Fibroblast of lung (primary cell): ENCODE measurements at places on chromosomes 12 and 14.

- H3K36me3 ChIP-seq, result no peaks in the 10 kb centered on the region
- H3K27me3 ChIP-seq, result no peaks in the 10 kb centered on the region
- DNase-seq, result peak; percentile 94
- H3K4me1 ChIP-seq, result peaks cover 3% of the 10 kb centered on the region
- no peak overlapping the region for H3K4me3 ChIP-seq
These were observed 64.2 kb downstream of the ERGIC2 start for GRCh38 chr12:29316752-29317151.

- H3K27ac ChIP-seq, result peak overlapping the region; percentile 80
- H3K4me3 ChIP-seq, result no peak overlapping the region
- peaks cover 10% of the 10 kb centered on the region for H3K4me1 ChIP-seq
- H3K36me3 ChIP-seq, result no peaks in the 10 kb centered on the region
These were observed 12.1 kb downstream of the BMAL2 start for GRCh38 chr12:27344760-27345159.

DNA sequence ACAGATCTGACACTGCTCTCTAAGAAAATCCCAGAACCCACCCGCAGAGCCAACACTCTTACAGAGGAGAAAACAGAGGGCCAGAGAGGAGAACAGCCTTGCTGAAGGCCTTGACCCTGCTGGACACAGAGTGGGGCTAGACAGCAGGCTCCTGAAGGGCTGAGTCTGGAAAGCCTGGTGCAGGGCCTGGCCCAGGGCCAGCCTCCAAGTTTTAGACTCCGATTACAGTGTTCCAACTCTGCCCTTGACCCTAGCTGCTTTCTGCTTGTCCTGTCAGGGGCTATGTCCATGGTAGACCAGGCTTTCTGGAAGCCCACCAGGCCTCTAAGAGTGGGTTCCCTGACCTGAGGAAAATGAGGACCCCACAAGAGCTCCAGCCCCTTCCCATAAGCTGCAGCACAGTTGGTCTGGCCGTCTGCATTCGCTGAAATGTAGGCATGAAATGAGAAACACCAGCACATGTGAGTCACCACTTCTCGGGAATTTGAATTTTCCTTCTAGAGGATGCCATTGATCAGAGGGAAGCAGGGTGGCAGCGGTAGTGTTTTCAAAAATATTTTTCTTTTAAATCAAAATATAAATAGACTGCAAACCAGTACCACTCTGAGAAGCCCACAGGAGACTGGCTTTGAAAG lies 154.4 kb downstream of the CALM1 start:
- H3K36me3 ChIP-seq, result no peaks in the 10 kb centered on the region
- H3K4me3 ChIP-seq, result no peak overlapping the region
- H3K27me3 ChIP-seq, result no peaks in the 10 kb centered on the region
- no peak overlapping the region for H3K27ac ChIP-seq

DNA sequence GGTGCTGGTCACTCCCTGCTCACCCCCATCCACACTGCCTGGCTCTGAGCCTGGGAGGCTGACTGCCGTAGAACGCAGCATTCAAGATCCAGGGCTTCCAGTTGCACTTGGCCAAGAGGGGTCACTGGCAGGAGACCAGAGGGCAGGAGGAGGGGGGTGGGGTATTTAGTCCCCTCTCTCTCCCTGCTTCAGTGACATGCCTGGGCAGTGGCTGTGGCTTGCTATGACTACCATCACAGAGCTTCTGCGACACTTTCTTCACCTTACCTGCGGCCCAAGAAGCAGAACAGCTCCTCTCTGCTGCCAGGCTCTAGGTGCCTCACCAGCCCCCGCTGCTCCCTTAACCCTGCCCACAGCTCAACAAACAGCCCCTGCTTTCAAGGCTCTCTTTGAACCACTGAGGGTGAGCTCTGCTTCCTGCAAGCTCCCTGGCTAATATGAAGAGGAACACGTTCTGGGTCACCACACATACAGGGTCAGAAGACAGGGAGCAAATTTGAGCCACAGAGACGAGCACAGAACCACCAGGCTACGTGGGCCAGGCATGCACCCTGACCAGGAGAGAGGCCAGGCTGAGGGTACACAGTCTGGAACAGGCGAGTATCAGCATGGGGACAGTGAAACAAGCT lies 55.7 kb downstream of the ITPK1 start:
- DNase-seq, result no peak
- no peak overlapping the region for H3K27ac ChIP-seq
- no peaks in the 10 kb centered on the region for H3K27me3 ChIP-seq

GRCh38 chr14:74141703-74142102 lies 56.9 kb downstream of the LIN52 start:
- no peaks in the 10 kb centered on the region for H3K36me3 ChIP-seq
- no peaks in the 10 kb centered on the region for H3K27me3 ChIP-seq
- no peak overlapping the region for H3K27ac ChIP-seq

DNA sequence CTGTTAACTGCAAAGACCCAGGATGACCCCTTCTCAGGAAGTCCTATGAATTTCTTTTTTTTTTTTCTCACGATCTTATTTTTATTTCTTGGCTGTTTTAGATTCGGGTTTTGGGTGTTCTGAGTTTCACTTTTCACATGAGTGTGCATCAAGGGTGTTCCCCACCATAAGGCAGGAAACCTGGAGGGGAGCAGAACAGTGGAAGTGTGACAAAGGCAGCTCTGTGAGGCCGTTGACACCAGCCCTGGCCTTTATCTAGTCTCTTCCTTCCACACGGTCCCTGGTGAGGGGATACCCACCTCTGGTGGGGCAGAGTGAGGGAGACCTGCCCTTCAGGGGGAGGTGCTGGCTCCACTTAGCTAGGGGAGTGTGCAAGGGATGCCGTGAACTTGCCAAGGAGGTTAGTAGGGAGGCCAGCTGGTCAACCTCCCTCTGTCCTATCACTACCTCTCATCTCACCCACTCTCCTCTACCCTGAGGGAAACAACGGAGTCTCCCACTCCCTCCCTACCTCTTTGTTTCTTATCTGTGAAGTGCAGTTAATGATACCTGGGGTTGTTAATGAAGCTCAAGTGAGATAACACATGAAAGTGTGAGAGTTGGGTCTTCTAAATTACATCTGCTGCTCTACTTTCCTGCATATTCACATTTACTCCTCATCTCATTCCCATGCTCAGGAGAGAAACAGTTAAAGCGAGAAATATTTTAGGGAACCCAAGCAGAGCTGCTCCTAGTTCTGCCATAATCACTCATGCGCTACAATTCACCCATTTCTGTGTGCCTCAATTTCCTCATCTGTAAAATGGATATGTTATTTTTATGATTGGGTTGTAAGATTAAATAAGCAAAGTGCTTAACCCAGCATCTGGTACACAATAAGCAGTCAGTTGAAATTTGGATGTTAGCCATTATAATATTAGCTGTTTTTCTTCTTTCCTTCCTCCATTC lies 4.4 kb upstream of the GALNT6 start:
- no peak overlapping the region for H3K4me3 ChIP-seq
- peaks cover 26% of the 10 kb centered on the region for H3K4me1 ChIP-seq
- DNase-seq, result no peak
- peak overlapping the region; percentile 24 for H3K27ac ChIP-seq
- H3K36me3 ChIP-seq, result peaks cover 2% of the 10 kb centered on the region
- no peaks in the 10 kb centered on the region for H3K27me3 ChIP-seq
